ENCODE measurements at places on chromosomes 11 and 22.

DNA sequence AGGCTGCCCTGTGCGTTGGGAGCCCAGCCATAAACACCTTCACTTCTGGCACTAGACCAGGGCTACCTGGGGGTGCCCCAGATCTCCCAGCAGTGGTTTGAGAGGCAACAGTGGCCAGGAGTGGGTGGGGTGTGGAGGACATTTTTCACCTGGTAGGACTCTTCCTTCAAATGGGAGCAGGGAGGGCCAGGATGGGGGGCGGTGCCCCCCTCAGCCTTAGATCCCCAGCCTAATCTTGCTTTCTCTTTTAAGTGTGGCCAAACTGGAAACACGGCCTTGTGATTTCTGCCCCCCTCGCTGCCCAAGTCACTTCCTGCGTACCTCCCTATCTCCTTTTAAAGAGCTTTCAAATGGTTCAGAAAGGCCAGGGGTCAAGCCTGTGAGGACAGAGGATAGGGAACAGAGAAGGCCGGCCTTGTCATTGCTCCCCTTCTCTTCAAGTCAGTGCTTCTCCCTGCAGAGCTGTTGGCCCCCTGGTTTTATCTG is 800 bp downstream of the KCNJ5 start:
- DNase-seq, result no peak

GRCh38 chr11:113023228-113023627 is 62.0 kb downstream of the NCAM1 start:
- DNase-seq, result no peak

- DNase-seq, result no peak
Measured at GRCh38 chr22:40147388-40148176, 30.1 kb upstream of the TNRC6B start.

GRCh38 chr11:3879967-3880542 is 24.6 kb downstream of the STIM1 start:
- no peak for DNase-seq

- DNase-seq, result peak; percentile 52
Measured at GRCh38 chr11:45092901-45093760, 53.3 kb upstream of the PRDM11 start.

DNA sequence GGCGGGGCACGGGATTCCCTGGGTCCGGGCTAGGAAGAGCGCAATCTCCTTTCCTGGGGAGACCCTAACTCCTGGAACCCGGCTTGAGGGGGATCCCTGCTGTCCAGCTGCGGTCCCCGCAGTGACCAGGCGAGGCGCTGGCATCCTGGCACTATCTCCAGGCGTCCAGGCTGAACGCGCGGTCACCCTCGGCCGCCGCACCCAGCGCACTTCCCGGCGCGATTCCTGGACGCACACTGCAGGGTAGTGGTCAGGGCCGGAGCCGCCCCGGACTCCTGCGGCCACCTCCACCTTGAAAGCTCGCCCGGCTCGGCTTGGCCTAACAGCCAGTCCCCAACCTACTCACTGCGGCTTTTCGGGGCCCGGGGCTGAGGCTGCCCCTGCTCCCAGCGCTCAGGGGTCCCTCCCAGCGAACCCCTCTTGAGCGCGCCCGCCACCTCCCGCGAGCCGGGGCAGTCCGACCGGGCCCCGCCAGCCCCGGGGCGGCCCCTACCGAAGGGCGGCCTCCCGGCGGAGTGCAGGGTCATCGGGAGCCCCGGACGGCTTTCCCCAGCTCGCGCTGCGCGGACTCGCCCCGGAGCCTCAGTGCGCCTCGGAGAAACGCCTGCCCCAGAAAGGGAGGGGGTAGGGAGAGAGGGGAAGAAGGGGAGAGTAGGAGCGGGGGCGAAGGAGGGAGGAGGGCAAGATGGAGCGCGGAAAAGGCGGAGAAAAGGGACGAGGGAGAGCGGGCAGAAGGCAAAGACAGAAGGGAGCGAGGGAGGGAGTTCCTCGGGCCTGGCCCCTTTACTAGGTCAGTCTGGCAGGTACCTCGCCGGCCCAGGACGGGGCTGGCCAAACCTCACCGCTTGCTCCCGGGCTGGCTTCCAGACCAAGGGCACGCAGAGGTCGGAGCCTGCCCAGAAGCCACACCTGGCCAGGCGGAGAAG is 1.0 kb downstream of the POU2AF3 start:
- peak; percentile 72 for DNase-seq

DNA sequence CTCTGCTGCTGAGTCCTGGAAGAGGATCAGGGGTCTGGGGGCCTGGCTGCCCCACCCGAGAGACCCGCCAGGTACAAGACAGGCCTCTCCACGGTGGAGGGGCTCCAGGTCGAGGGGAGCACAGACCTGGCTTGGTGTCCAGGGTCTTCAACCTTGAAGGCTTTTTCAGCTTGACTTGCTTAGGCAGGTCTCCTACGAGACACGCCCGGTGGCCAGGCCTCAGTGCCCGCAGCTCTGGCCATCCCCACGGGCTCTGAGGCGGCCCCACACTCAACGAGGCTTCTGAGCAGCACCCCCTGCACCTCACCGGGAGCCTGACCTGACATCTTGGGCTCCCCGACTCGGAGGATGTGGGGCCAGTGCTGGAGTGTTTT is 6.6 kb upstream of the PLXNB2 start:
- no peak for DNase-seq

DNA sequence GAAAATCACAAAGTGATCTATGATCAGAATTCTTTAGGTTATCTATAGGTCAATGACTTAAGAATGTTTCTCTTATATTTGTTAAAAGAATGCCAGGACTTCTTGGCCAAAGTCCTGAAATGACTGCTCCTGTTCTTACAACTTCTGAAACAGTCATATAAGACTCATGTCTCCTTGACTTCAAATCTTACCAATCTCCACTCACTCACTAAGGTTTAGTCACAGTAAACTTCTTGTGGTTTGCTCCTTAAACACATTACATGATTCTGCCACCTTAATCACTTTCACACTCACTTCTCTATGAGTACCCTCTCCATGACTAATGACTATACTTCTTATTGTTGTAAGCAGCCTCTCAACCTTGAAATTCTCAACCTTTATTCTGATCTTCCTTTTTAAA is 648.7 kb upstream of the CCDC179 start:
- peak; percentile 87 for DNase-seq

GRCh38 chr11:31903225-31904074 is 92.3 kb upstream of the PAX6 start:
- no peak for DNase-seq

Data from RKO (cell line).